HL-60 (cell line): ENCODE measurements at places on chromosomes 12 and 14.

DNA sequence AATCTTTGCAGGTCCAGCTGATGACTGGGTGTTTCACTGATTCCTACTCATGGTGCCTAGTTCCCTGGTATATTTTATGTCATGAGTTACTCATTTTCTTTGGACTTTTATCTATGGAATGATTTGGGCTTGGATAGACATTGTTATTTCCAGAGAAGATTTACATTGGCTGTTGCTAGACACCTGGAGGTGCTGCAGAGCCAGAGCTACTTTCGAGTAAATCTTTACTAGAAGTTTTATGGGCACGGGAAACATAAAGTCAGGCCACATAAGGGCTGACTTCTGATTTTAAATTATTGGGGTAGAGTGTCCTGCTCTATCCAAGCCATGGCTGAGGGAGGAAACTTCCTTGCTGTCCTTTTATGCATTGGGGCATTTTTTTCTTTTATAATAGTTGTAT lies 175.9 kb upstream of the ABCD2 start:
- no peak for DNase-seq

- DNase-seq = no peak
Measured at GRCh38 chr14:31124197-31124596, 83.4 kb downstream of the HECTD1 start.

DNA sequence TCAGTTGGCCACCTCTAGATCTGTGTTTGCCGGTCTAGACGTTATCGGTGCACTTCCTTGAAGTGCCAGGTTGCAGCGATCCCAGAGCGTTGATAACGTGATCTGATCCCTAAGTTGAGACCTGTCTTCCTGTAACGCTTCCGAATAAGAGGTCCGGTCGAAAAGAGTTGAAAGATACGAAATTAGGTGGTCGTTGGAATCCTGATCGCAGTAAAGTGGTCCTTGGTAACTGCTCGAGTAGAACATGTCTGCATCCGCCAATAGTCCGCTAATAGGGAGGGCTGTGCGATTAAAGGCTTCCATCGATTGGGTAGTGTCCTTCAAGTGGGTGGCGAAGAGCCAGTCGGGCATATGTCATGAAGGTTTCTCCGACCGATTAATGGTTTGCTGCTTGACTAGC lies 2.7 kb downstream of the SRSF5 start:
- DNase-seq = no peak

GRCh38 chr12:38162708-38163441 lies 153.7 kb upstream of the ALG10B start:
- no peak for DNase-seq

DNA sequence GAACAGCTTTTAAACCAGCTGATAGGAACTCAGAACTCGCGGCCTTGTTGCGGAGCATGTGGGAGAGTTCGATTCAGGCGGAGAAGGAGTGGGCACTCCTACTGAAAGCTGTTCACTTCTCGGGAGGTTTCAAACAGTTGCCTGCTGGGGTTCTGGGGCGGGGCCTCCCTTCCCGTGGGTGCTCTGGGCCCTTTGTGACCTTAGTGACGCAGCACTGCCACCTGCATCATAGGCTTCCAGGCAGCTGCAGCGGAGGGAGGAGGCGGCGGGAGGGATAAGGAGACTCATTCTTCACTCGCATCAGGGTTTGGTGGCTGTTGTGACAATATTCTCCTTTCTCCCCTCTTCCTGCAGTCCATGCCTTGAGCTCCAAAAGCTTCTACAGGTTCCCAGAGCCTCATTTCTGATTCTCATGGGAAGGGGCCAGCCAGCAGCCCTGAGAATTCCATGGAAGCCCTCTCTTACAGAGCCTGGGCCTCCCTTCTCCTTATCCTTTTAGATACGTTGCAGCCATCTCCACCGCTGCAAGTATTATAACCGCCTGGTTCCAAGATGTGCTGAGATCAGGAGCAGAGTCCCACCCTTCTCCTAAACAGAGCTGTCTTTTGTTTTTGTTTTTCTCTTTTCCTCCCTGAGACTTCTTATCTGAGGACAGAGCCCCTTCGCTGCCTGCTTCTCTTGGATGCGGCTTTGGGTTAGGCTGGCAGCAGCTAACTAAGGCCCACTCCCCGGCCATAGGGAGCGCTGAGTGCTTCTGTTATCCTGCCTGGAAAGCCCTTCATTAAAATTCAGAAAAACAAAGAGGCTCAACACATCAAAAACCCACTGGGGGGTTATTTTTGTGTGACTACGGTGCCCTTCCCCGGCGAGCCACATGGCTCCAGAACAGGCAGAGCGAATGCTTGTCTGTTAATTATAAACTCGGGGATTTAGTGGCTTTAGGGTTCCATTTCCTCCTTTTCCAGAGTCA lies 67.6 kb upstream of the GPATCH2L start:
- no peak for DNase-seq

- DNase-seq = peak; percentile 32
Measured at GRCh38 chr14:99137001-99137700, 134.8 kb downstream of the BCL11B start.

- no peak for DNase-seq
Measured at GRCh38 chr12:104126548-104126947, 11.5 kb downstream of the NFYB start.

GRCh38 chr14:23139874-23140273 lies 20.8 kb upstream of the CEBPE start:
- DNase-seq = no peak

DNA sequence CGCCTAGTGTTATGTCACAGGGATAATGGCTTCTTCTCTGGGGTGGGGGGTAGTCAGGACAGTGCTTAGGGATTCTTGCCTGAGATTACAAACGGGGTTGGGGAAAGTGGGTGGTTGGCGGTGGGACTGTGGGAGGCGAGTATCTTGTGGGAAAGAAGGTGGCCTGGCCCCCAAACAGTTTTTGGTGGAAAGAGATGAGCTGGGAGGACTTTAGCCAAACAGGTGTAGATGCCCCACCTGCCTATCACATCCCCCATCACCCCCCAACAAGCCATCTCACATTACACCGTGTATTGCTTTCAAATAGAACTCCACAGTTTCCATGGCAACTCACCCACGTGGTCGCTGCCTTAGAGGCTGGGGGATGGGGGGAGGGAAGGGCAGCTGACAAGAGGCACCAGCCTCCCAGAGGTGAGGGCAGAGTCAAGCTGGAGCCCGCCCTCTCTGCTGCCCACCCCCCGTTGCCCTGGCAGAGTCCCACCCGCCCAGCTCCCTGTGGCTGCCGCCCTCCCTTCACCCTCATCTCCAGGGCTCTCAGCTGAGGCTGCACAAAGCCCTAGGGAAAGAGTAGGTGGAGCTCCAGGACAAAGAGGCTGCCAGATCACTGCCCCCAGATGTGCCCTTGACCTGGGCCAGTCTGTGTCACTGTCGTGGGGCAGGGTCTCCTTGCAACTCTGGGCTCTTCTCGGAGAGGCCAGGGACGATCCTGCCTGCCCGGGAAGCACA lies 98.3 kb downstream of the LRRC74A start:
- DNase-seq = no peak

DNA sequence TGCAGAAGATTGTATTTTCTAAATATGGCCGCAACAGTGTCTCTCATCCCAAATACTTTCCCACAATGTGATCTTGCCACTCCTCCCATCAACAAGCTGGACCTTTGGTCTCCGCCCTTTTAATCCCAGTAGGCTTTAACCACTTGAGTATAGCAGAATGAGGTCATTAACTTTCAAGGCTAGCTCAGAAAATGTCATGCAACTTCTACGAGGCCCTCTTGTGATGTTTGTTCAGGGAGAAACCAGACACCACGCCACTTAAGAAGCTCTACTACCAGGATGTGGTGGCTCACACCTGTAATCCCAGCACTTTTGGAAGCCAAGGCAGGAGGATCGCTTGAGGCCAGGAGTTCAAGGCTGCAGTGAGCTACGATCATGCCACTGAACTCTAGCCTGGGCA lies 20.1 kb upstream of the OR6J1 start:
- DNase-seq = no peak

DNA sequence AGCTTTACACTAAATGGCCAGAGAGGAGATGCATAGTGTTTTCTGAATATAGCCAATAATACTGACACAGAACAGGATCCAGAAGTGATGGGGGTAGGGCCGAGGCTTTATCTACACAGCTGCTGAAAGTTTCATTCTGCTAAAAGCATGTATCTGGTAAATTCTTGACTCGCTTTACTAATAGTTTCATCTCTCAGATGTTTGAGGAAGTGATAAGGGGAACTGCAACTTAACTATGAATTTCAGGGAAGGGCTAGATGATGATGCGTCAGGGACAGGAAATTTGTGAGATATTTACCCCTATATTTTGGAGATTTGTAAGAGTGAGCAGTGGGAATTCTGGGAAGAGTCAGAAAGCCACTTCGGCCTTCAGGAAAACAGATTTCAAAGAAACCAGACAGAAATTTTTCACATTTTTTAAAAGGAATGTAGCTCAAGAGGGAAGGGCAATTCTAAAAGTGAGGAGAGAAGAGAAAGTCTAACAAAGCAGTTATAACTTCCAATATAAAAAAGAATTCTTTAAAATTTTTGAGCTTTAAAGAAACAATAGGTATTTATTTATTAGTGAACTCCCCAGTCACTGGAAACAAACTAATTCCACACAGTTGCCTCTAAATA lies 243.1 kb downstream of the BCAT1 start:
- no peak for DNase-seq

- DNase-seq = no peak
Measured at GRCh38 chr14:94679937-94680861, 68.0 kb downstream of the SERPINA3 start.

GRCh38 chr14:31717294-31718085 lies 156.3 kb downstream of the NUBPL start:
- DNase-seq = no peak

GRCh38 chr14:60964904-60965303 lies 16.0 kb downstream of the TRMT5 start:
- DNase-seq = no peak

- no peak for DNase-seq
Measured at GRCh38 chr12:68893201-68893600, 39.8 kb downstream of the CPM start.

GRCh38 chr14:73463411-73463810 lies 5.1 kb upstream of the NUMB start:
- peak; percentile 93 for DNase-seq

GRCh38 chr12:56437430-56438176 lies 11.6 kb downstream of the TIMELESS start:
- DNase-seq = no peak

GRCh38 chr14:65187421-65188049 lies 85.2 kb upstream of the MAX start:
- DNase-seq = no peak

GRCh38 chr12:78764913-78765312 lies 99.7 kb upstream of the SYT1 start:
- DNase-seq = no peak

- peak; percentile 77 for DNase-seq
Measured at GRCh38 chr12:124568431-124569374, 1.3 kb upstream of the NCOR2 start.

DNA sequence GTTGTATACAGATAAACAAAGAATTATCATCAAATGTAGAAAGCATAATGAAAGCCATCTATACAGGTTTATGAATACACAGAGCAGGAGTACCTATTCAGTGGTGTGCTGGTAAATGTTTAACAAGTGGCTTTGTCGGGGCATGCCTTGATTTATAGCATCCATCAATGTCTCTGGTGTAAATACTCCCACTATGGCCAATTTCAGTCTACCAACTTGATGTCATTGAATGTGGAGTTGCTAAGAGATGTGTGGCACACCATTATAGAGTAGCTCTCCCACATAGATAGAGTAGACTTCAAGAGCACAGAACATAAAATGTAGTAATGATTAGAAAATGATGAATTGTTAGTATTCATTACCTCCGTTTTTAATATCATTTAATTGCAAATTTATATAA lies 9.3 kb downstream of the GRIP1 start:
- no peak for DNase-seq

DNA sequence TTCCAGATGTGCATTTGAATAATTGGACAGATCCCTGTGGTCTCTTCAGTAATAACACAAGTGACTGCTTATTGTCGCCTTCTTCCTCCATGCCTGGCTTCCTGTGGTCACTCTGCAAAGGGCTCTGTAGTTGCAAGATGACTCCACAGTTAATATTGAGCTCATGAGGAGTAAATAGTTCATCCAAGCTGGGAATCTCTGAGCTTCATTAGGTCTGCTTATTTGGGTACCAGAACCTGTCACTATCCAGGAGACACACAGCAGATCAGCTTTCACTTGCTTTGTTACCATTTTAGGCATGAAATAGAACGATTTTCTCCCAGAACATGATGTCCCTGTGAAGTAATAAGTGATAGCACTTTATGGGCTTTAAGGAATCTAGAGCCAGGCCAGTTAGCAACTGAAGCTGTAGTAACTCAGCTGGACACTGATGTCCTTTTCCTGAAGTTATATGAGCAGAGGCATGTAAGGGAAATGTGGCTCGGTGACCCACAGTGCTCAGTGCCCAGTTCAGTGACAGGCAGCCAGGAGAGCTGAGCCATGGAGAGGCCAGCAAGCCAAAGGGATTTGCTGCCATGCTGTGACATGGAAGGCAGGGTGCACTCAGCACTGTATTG lies 50.1 kb downstream of the CRADD start:
- DNase-seq = no peak

GRCh38 chr12:132187646-132188450 lies 43.6 kb downstream of the NOC4L start:
- DNase-seq = no peak

- DNase-seq = no peak
Measured at GRCh38 chr12:124875803-124876132, 12.1 kb upstream of the SCARB1 start.

DNA sequence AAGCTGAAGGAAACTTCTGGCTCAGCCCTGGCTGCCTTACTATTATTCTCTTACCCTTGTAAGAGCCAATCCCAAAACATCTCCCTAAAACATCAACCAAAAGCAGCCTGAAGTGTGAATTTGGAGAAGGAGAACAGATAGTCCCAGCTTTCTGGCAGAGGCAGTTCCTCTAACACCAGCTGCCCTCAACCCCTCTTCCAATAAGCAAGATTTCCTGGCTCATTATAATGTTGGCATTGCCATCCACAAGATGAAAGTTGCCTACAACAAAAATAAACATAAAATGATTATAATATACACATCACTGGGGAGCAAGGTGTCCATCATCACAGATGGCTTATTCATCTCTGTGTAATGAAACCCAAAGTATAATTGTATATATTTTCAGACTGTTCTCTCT lies 352.5 kb upstream of the CCDC196 start:
- DNase-seq = no peak

- no peak for DNase-seq
Measured at GRCh38 chr12:57524814-57525614, 2.4 kb downstream of the MBD6 start.
